ENCODE measurements at places on chromosomes 2 and 18.

- DNase-seq: no peak
Observed at GRCh38 chr2:23751747-23752265, 175.1 kb downstream of the ATAD2B start.

DNA sequence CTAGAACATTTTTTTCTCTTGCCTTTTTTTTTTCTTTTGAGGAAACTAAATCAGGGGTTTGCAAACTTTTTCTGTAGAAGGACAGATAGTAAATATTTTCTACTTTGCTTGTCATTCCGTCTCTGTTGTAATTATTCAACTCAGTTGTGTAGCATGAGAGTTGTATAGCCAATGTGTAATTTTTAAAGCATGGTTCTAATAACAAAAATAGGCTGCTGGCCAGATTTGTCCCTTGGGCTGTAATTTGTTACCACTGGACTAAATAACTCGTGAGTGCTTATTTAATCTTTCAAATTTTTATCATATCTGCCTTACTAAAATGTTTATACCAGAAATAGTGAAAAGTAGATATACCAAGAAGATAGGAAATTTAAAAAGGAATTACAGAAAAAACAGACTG lies 43.0 kb downstream of the CCDC148 start:
- no peak for DNase-seq

DNA sequence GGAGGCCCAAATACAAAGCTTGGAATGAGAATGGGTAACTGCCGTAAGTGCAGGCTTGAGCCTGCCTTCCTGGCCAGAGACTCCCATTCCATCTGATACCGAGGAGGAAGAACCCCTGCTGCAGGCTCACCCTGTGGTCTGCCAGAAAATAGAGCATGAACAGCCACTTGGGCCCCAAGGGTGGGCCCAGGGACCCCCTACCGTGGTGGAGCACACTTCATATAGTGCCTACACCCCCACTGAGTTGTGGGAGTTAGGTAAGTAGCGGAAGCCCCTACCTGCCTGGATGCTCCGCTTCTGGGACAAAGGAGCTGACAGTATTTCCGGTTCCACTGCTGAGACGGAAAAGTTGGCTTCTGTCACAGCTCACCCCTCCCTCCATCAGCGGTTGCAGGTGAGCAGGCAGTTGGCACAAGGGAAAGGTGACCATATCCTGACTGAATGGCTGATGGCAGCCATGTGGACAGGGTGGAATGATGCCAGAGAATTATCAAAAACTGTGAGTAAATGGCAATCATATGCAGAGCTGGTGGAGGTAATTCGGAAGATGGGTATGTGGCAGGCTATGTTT lies 11.5 kb upstream of the C2orf42 start:
- DNase-seq: no peak

- DNase-seq: no peak
Observed at GRCh38 chr18:63975628-63976027, 5.7 kb downstream of the SERPINB8 start.

GRCh38 chr2:112256654-112257053 lies 1.8 kb upstream of the ZC3H8 start:
- DNase-seq: no peak

All from femur (tissue), 1 donor.